Stimulated activated CD8-positive, alpha-beta memory T cell treated with anti-CD3 and anti-CD28 coated beads, Interleukin-15, amount 100 ng/mL, for 48 hours (primary cell): ENCODE measurements at places on chromosomes 6 and 20.
A peak's percentile ranks its signal among the peaks of the same experiment; 100 is the strongest.

- no peak for DNase-seq
Observed at GRCh38 chr6:160146454-160147145, 25.0 kb downstream of the SLC22A1 start.

DNA sequence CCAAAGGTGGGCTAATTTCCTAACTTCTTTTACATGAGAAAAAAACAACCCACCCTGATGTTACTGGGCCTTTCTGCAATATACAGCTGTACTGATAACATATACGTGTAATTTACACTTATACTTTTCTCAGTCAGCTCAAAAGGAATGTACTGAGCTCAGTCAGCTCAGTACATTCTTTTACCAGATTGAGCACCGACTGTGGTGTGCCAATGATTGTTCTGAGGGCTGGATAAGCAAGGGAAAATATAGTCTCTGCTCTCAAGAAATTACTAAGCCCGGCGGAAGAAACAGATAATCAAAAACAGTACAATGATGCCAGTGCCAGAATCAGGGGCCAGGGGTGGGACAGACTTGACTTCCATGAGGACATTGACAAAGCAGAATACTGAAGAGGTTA, 10.0 kb upstream of the BLOC1S5 start:
- DNase-seq, result no peak

GRCh38 chr20:46199198-46199597, 81.1 kb downstream of the CD40 start:
- DNase-seq, result no peak

DNA sequence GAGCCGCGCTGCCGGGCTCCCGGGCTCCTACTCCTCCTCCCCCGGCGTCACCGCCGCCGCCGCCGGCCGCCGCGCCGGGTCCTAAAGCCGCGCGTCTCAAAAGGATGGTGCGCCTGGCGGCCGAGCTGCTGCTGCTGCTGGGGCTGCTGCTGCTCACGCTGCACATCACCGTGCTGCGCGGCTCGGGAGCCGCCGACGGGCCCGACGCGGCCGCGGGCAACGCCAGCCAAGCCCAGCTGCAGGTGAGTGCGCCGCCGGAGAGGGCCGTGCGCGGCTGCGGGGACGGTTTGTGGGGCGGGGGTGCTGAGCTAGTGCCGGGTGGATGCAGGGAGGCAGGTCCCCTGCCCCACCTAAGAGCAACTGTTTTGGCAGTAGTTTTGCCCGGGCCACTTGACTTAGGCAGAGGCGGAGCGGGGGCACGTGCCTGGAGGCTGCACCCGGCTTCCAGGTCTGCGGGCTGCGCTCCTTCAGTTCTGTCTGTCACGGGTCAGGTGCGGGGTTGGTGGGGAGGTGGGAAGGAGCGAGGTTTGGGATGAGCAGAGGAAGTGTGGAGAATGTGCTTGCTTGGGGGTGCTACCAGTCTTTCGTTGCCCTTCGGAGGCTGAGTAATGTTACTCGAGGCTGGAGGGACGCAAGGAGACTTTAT, 722 bp downstream of the ISM1 start:
- DNase-seq, result no peak

- DNase-seq, result no peak
Observed at GRCh38 chr20:15834857-15835256, 738.4 kb downstream of the KIF16B start.

- DNase-seq, result no peak
Observed at GRCh38 chr6:150866991-150867501, 1.5 kb downstream of the MTHFD1L start.

DNA sequence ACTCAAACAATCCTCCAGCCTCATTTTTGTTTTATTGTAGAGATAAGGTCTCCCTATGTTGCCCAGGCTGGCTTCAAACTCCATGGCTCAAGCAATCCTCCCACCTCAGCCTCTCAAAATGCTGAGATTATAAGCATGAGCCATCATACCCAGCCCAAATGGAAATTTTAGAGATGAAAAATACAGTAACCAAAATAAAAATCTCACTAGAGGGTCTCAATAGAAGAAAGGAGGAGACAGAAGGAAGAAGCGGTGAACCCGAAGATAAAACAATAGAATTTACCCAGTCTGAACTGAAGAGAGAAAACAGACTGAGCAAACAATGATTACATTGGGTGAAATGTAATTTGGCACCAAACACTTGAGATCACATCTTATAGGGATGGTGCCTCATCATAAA, 16.7 kb upstream of the OLIG3 start:
- DNase-seq, result no peak

- DNase-seq, result no peak
Observed at GRCh38 chr6:4474810-4475209, 301.4 kb upstream of the CDYL start.

GRCh38 chr20:24432046-24432442, 37.4 kb upstream of the SYNDIG1 start:
- no peak for DNase-seq

- no peak for DNase-seq
Observed at GRCh38 chr6:46777476-46778346, 15.5 kb upstream of the MEP1A start.

GRCh38 chr20:51228763-51229162, 205.9 kb upstream of the KCNG1 start:
- DNase-seq, result no peak

GRCh38 chr20:57089699-57090144, 176.7 kb downstream of the BMP7 start:
- DNase-seq, result peak; percentile 43

DNA sequence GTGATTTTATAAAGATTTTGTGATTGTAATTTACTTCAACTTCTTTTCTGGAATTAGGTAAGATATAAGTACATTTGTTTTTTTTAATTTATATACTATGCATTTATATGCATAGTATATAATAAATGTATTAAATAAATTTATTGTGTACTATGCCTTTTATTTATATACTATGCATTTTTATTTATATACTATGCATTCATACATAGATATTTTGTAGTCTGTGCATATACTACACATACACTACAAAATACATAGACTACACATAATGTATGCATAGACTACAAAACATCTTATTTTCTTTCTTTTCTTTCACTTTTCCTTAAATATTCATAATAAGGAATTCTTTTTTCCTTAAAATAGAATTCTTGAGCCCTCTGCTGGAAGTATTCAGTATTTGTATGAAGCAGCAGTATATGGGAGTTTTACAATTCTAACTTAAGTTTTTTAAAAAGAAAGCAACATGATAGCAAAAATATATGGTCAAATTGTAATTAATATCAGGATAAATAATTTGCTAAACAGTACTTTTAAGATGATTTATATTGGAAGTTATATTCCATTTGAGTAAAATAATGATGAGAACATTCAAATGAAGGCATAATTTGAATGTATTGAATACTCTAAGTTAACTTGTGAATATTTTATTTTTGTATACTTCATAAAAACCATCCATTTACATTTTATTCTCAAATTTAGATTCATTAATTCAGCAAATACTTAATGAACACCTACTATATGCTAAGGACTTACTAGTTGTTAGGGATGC, 129.3 kb downstream of the KLHL32 start:
- DNase-seq, result no peak
